Fibroblast of pulmonary artery (primary cell): ENCODE measurements at places on chromosomes 12 and 14.

DNA sequence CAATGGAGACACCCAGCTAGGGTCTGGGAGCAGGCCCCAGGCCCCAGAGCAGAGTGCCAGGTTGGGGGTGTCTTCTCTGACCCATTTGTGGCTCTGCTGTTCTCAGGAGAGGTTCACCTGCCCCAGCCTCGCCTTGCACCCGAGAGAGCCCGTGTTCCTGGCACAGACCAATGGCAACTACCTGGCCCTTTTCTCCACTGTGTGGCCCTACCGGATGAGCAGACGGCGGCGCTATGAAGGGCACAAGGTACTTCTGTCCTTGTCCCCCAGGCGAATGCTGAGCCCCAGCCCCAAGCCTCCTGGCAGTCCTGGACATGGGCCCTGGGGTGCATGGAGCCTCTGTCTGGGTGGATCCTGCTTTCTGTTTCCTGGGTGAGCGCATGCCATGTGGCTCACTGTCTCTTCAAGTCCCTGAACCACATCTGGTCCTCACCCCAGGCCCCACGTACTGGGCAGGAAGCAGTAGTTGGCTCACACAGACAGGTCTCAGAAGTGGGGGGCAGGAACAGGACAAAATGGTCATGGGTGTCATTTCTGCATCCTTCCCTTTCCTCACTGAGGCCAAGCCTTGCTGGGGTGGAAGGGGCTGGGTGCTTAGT is 58.2 kb downstream of the BEGAIN start:
- DNase-seq, result no peak

DNA sequence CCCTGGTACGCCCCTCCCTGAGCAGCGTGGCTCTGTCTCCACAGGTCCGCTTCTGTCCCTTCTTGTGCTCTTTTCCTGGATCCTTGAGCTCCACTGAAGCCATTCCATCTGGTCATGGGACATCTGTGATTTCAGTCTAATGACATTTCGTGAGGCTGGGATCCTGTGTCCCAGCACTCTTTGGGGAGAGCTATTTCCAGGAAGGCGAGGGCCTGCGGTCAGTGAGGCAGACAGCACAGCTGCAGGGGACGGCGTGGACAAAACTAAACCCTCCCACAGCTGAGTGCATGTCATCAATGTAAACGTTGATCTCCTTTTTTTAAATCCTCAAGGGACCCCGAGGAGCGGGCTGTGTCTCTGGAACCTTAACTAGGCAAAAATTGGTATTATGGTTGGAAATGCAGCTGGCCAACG is 127.7 kb downstream of the DACT1 start:
- DNase-seq, result no peak

GRCh38 chr14:51862860-51863259 is 2.4 kb downstream of the GNG2 start:
- no peak for DNase-seq

GRCh38 chr14:102187044-102187443 is 47.3 kb downstream of the WDR20 start:
- peak; percentile 80 for DNase-seq

GRCh38 chr12:102871014-102871413 is 46.0 kb downstream of the PAH start:
- no peak for DNase-seq

- DNase-seq, result no peak
Measured at GRCh38 chr12:57813111-57813970, 5.2 kb downstream of the AVIL start.

GRCh38 chr14:50060871-50061663 is 55.3 kb downstream of the VCPKMT start:
- DNase-seq, result peak; percentile 95

GRCh38 chr14:105074601-105075053 is 9.4 kb upstream of the GPR132 start:
- no peak for DNase-seq

GRCh38 chr14:52119030-52119429 is 50.2 kb upstream of the NID2 start:
- DNase-seq, result no peak

- no peak for DNase-seq
Measured at GRCh38 chr12:81564237-81564636, 194.9 kb downstream of the PPFIA2 start.

DNA sequence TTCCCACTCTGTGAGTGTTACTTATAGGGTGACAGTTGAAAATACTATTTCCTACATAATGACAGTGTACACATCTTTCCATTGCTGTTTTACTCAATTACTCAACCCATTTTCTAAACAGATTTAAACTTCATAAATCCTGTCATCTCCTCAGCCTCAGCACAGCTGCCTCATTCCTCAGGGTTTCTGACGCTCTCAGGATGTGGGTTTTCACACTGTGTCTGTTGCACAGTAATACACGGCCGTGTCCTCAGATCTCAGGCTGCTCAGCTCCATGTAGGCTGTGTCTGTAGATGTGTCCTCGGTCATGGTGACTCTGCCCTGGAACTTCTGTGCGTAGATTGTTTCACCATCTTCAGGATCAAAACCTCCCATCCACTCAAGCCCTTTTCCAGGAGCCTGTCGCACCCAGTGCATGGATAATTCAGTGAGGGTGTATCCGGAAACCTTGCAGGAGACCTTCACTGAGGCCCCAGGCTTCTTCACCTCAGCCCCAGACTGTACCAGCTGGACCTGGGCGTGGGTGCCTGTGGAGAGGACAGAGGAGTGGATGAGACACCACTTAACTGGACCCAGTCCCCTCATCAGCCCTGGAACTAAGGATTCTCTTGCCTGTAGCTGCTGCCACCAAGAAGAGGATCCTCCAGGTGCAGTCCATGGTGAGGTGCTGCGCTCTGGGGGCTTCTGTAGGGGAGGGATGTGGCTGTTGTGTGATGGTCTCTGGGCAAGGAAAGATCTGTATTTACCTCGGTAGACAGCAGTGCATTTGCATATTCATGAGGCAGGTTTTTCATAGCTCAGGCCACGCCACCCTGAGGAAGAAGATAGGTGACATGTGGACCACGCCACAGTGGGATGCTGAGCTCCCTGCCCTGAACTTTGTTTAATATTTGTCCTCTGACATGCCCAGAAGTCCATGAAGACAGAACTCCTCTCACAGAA is 750.2 kb downstream of the TMEM121 start:
- DNase-seq, result no peak

- peak; percentile 36 for DNase-seq
Measured at GRCh38 chr14:47278233-47278842, 397.1 kb downstream of the MDGA2 start.

DNA sequence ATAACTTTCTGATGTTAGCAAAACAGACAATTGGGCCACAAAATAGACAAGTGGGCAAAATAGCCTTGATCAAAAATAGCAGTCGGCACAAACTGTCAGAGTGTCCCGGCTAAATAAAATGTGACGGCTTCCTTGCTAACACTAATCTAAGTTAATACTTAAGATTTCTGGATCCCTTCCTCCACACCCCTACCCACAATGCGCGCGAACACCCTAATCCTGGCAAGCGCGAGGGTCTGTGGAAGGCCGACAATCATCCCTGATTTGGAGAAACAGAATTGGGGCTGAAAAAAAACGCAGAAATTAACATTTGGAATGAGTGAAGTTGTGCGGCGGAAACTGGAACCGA is 489 bp downstream of the CEP290 start:
- no peak for DNase-seq

DNA sequence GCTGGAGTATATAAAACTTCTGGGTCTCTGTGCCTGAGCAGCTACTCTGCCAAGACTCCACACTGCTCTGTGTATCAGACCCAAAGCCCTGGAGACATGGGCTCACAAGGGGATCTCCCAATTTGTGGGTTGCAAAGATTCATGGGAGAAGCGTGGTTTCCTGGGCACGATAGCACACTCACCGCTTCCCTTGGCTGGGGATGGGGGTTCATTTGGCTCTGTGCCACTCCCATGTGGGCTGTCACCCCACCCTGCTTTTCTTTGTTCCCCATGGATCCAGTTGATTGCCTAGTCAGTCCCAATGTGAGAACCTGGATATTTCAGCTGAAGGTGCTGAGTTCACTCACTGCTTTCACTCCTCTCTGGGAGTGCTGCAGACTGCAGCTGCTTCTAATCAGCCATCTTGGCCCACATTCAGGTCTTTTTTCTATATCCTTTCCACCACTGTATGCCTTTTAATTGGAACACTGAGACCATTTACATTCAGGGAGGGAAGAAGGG is 40.0 kb upstream of the PCNX4 start:
- peak; percentile 13 for DNase-seq

- DNase-seq, result peak; percentile 72
Measured at GRCh38 chr14:96098309-96098998, 59.3 kb downstream of the C14orf132 start.

DNA sequence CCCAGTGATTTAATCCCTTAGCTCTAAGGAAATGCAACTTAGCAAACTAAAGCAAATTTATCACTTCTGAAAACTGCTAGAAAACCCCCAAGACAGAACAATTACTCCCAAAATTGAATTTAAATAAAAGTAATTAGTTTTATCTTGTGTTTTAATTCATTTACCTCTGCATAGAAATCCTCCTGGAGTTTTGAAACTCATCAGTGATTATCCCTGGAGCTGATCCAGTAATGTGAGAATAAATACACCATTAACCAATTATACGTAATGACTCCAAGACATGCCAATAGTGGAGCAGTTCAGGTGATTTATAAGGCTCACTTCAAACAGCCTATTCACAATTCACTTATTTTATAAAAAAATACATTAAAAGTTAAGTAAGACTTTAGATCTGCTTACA is 855.3 kb upstream of the FLRT2 start:
- DNase-seq, result no peak

- peak; percentile 62 for DNase-seq
Measured at GRCh38 chr14:72906316-72906715, 12.4 kb upstream of the DPF3 start.

DNA sequence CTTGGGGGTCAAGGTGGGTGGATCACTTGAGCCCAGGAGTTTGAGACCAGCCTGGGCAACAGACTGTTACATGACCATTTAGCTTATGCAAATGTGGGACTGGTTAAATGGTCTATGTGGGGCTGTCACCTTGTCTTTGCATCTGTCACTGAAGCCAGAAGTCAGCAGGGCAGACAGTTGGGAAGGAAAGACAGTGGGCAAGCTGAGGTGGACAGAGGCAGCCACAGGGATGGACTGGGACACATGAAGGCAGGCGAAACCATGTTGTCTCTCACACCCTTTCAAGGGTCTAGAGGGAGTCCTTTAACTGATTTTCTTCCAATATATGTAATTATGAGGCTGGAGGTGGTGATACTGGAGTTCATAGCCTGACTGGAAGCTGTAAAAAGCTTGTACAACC is 426.4 kb downstream of the TMEM121 start:
- no peak for DNase-seq

DNA sequence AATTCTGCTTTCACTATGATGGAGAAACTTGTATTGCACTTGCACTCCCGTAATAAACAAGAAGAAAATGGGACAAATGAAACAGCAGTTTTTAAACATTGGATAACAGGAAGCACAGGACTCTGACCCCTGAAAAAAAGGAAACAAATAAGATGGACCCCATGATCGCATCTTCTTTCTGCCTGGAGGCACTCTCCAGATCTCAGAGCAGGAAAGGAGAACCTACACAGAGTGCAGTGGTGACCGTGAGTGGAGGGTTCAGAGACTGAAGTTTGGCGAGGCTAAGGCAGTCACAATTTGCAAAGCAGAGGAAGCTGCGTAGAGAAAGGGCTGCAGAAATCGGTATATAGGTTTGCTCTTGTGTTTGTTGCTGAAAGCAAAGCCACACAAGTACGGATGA is 6.1 kb upstream of the FGF6 start:
- DNase-seq, result no peak

GRCh38 chr12:40232602-40233001 is 7.8 kb downstream of the LRRK2 start:
- no peak for DNase-seq

DNA sequence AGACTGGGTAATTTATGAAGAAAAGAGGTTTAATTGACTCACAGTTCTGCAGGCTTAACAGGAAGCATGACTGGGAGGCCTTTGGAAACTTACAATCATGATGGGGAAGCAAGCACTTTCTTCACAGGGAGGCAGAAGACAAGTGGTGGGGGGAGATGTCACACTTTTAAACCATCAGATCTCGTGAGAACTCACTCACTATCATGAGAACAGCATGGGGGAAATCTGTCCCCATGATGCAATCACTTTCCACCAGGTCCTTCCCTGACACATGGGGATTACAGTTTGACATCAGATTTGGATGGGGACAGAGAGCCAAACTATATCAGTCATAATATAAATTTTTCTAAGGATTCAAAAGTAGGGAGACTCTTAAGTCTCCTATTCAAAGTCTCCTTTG is 46.0 kb downstream of the SPIC start:
- DNase-seq, result no peak

DNA sequence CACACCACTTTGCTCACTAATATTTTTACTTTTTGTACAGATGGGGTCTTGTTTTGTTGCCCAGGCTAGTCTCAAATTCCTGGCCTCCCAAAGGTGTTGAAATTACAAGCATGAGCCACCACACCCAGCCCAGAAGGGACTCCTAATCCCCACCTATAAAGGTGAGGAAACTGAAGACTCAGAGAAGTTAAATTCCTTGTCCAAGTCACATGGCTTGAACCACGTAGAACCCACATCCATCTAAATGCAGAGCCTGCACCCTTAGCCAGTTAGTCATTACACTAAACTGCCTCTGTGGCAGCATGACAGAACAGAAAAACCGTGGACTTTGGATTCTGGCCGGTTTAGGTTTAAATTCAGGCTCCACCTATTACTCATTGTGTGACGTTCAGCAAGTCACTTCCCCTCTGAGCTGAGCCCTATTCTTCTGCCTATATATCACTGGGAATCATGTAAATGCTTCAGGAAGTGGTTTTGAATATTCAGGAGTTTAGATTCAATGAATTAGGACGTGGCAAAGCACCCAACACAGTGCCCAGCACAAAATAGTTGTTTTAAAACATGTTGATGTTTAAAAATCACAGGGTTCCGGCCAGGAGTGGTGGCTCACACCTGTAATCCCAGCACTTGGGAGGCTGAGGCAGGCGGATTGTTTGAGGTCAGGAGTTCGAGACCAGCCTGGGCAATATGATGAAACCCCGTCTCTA is 3.0 kb upstream of the CORO1C start:
- peak; percentile 86 for DNase-seq

- no peak for DNase-seq
Measured at GRCh38 chr14:76193696-76194095, 42.0 kb downstream of the GPATCH2L start.

DNA sequence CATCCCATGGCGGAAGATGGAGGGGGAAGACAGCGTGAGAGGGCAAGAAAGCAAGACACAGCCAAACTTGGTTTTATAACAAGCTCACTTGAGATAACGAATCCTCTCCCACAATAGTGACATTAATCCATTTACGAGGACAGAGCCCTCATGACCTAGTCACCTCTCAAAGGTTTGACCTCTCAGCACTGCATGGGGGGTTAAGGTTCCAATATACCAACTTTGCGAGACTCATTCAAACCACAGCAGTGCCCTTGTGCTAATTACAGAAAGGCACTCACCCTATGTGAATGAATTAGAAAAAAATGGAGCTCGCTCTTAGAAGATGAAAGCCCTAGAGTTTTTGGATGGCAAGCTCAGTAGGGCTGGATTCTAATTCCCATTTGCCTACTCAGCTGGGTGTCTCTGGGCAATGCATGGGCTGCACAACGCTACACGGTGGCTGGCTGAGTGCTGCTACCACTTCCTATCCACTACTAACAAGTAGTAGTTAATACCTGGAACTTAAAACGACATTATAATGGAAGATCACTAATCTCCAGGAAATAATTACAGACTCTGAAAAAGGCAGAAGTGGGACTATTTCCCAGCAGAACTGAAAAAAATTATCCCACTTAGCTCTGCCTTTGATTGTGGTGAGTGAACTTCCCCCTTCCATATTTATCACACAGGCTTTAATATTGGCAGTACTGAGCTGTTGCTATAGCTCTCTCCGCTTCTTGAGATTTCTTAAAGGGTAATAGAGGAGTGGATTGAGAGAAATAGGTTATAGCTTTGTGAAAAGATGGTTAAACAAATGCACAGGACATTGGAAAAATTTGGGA is 27.5 kb downstream of the TESPA1 start:
- no peak for DNase-seq
